ENCODE measurements at places on chromosomes 1 and 21.

DNA sequence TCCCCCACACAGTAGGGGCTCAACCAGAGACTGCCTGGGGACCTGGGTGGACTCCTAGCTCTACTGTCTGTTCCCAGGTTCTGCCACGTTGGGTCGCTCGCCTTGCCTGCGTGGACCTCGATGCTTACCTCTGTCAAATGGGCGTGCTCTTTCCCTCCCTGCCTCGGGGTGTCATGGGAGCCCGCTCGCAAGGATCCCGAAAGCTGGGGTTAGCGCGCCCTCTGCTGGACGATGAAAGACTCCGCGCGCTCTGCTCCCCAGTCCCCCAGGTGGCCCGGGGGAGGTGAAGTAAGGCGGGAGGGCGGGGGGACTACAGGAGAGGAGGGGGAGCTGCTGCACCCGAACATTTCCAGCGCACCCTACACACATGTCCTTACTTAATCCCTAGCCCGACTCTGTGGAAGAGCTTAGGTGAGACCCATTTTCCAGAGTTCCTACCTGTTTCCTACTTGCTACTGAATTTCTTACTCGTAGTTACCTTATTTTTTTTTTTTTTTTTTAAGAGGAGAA lies 2.3 kb upstream of the BSND start:
- DNase-seq, result peak; percentile 67

DNA sequence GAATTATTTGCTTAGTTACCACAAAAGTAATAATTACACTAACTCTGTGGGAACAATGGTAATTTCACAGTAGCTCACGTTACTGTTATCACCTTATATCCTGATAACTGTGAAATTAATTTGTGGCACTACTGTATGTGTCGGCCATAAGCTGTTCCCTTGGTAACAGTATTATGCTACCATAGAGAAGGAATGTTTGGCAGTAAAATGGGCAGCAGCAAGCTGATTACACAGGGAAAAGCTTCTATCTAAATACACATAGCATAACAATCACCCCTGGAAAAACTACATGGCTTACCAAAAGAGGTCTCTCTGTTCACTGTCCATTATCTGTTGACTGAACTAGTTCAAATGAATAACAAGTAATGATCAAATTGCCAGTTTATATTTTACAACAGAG lies 124.1 kb downstream of the DPYD start:
- no peak for DNase-seq

DNA sequence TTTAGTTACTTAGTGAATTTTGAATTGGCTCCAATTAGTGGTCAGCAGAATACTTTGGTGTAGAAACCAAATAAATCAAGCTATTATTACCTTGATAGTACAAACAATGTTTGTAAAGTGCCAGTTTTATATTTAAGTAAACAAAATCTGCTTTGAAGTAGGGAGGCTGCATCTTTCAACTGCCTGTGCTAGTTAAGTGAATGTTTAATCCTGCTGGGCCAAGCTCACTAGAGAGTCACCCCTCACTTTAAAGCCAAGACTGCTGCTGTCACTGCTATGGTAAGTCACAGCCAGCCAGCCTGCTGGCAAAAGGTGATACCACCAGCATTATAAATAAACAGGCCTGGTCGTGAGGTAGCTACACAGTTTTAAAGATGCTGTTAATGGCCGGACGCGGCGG lies 10.3 kb upstream of the CFAP126 start:
- DNase-seq, result no peak

DNA sequence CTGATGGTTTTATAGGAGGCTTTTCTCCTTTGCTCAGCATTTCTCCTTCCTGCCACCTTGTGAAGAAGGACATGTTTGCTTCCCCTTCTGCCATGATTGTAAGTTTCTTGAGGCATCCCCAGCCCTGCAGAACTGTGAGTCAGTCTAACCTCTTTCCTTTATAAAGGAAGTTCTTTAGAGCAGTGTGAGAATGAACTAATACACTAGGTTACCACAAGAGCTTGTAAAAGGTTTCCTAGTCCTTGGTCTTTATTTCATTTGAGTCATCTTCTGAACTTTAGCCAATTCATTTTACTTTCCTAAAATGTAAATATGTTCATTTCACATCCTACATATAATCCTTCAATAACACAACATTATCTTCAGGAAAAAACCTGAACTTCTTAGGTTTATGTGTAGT lies 365.3 kb downstream of the HHIPL2 start:
- no peak for DNase-seq

GRCh38 chr1:26545969-26546323 lies 16.4 kb downstream of the RPS6KA1 start:
- no peak for DNase-seq

GRCh38 chr1:25150985-25151495 lies 81.3 kb downstream of the SYF2 start:
- DNase-seq, result no peak

Measured in B cell (primary cell).